ENCODE measurements at places on chromosomes 2 and 18.
A peak's percentile ranks its signal among the peaks of the same experiment; 100 is the strongest.

GRCh38 chr2:136291871-136292270 is 173.9 kb upstream of the CXCR4 start:
- no peak for DNase-seq

GRCh38 chr2:95343429-95344214 is 46.5 kb downstream of the KCNIP3 start:
- no peak for DNase-seq

- DNase-seq: no peak
Observed at GRCh38 chr2:75587954-75588587, 27.3 kb upstream of the EVA1A start.

GRCh38 chr18:43893001-43893637 is 615.8 kb upstream of the SYT4 start:
- DNase-seq: no peak

DNA sequence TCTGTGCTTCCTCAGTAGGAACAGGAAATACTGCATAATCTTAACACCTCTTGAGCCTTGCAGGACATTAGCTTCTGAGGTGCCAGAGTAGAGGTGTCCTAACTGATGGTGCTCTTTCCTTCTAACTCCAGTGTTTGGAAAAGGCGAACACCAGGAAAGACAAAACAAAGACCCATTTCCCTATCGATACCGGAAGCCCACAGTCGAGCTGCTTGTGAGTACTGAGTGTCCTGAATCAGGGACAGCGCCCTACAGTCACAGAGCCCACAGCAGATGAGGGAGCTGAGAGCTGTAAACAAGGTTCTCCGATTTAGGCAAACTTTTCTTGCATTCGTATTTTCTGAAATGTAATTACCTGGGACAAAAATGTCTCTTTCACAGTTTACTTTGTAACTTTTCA is 50.7 kb downstream of the SLC14A2 start:
- DNase-seq: no peak

- DNase-seq: no peak
Observed at GRCh38 chr2:18630941-18631340, 41.6 kb upstream of the NT5C1B start.

GRCh38 chr2:113876503-113877387 is 13.1 kb upstream of the ACTR3 start:
- peak; percentile 70 for DNase-seq

GRCh38 chr18:59700535-59700967 is 3.3 kb upstream of the CCBE1 start:
- no peak for DNase-seq

- DNase-seq: peak; percentile 48
Observed at GRCh38 chr18:76803814-76804213, 18.5 kb upstream of the ZNF236 start.

DNA sequence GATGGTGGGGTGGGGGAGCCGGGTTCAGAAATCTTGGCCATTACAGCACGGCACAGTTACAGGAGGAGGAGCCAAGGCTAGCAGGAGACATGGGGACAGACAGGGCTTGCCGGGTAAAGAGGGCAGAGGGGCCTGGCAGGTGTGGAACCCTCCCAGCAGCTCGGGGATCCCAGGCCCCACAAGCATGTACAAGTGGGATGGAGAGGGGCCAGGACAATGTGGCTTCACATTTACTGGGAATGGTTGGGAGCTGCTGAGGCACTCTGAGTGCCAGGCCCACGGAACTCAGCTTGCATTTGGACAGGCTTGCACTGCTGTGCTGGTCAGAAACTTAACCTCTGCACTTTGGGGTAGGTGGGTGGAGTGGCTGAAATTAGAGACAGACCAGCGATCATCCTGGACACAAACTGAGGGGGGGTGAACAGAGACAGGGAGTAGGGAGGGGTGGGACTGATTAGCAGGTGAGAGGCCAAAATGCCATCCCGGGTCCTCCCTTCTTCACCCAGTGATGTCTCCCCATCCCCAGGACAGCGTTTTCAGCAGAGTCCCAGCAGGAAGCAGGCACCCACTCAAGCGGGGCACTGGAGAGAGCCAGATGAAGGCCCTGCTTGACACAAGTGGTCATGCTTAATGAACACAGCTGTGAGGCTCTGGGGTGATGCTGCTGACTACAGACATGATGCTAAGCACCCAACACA is 9.6 kb downstream of the PER2 start:
- no peak for DNase-seq

GRCh38 chr2:238496756-238497609 is 70.3 kb downstream of the ASB1 start:
- no peak for DNase-seq

GRCh38 chr2:72115110-72116080 is 32.3 kb downstream of the CYP26B1 start:
- DNase-seq: no peak

GRCh38 chr2:32485399-32485798 is 128.6 kb downstream of the BIRC6 start:
- DNase-seq: no peak

DNA sequence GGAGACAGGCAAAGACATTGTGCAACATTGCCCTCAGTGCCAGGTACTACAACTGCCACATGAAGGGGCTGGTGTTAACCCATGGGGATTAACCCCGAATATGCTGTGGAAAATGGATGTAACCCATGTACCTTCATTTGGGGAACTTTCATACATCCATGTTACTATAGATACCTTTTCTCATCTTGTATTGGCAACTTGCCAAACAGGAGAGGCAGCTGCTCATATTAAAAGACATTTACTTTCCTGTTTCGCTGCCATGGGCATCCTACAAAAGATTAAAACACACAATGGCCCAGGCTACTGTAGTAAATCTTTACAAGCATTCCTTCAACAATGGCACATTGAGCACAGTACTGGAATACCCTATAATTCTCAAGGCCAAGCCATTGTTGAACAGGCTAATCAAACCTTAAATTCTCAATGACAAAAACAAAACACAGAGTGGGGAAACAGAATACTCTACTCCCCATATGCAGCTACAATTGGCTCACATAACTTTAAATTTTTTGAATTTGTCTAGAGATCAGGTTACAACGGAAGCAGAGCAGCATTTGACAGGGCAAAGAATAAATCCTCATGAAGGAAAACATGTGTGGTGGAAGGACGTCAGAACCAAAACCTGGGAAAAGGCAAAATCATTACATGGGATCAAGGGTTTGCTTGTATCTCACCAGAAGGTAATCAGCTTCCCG is 1723.5 kb upstream of the LRRTM1 start:
- no peak for DNase-seq

- no peak for DNase-seq
Observed at GRCh38 chr2:105595536-105595935, 149.2 kb upstream of the NCK2 start.

All from CD4-positive, alpha-beta T cell treated with Interferon gamma for 1 hour (primary cell).